ENCODE measurements at places on chromosomes 11 and 22.

GRCh38 chr11:60887556-60887955 lies 18.8 kb downstream of the PRPF19 start:
- no peak for DNase-seq

DNA sequence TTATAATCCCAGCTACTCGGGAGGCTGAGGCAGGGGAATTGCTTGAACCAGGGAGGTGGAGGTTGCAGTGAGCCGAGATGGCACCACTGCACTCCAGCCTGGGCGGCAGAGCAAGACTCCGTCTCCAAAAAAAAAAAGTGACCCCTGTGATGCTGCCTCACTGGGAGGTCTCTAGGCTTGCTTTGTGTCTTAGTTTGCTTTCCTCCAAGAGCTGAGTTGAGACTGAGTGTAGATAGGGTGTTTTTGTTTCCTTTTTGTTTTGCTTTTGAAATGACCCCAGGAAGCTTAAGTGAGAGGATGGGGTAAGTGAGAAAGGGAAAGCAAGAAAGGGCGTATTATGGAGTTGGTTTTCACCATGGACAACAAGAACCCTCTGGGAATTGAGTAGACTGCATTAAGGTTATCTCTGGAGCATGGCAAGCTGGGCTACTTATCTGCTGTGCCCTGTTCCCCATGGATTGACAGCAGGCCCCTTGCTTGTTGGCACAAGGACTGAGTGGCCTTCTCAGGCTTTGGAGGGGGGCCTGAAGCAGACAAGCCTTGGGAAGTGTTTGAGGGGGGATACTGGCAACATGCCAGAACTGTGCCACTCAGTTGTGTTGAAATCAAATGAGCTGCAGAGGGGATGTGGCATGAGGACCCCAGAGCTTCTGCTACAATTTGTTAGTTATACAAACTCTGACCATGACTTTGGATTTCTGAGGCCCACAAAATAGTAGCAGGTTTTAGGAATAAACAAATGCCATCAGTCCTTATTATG lies 300.6 kb upstream of the C11orf87 start:
- no peak for DNase-seq

- no peak for DNase-seq
These were observed 9.7 kb downstream of the CD5 start for GRCh38 chr11:61111786-61112517.

GRCh38 chr11:1691026-1691877 lies 5.7 kb upstream of the KRTAP5-6 start:
- DNase-seq = no peak

- DNase-seq = no peak
These were observed 497.1 kb downstream of the BRD1 start for GRCh38 chr22:49330421-49331222.

- DNase-seq = no peak
These were observed 151.3 kb upstream of the SEZ6L start for GRCh38 chr22:26017932-26018331.

GRCh38 chr11:119175493-119176077 lies 7.1 kb downstream of the NLRX1 start:
- no peak for DNase-seq

DNA sequence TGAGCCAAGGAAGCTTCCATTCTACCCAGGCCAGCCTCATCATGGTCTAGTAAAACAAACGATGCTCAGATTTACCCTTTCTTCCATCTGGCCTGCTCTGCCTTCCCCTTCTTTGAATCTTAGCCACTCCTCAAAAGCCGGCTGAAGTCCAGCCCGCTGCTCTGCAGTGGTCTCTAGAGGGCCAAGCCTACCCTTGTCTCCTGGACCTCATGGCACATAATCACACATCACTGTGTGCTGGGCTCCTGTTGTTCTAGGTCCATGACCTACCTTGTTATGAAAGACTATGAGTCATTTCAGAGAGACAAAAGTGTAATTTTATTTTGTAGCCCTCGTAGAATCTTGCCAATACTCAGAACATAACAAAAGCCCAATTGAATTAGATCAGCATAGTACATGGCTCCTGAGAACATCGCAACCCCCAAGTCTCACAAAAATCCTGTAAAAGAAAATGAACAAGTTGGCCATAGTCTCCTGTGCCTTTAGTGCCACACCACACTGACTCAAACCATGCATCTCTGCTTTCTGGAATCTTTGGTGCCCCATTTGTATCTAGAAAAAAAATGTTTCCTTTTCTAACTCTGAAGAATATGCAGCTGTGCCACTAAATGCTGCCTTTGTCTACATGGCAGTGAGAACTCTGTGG lies 192.7 kb downstream of the OPCML start:
- no peak for DNase-seq

- DNase-seq = no peak
These were observed 393.1 kb downstream of the ETS1 start for GRCh38 chr11:128194216-128194615.

- DNase-seq = no peak
These were observed 20.4 kb downstream of the MTMR3 start for GRCh38 chr22:29903371-29903770.

DNA sequence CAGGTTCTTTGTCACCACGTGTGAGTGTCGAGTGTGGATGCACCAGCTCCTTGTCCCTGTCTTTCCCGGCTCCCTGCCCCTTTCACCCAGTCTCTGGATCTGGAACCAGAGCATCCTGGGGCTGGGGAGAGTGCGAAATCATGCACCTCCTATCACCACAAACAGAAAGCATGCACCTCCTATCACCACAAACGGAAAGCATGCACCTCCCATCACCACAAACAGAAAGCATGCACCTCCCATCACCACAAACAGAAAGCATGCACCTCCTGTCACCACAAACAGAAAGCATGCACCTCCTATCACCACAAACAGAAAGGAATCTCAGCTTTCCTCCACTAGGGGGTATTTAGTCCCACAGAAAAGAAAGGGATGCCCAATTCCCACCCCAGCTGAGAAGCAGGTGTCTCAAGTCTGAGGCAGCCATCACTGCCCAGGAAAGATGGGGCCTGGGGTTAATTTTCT lies 5.9 kb upstream of the GLB1L3 start:
- DNase-seq = no peak

GRCh38 chr11:776561-777287 lies 563 bp downstream of the GATD1 start:
- DNase-seq = no peak

DNA sequence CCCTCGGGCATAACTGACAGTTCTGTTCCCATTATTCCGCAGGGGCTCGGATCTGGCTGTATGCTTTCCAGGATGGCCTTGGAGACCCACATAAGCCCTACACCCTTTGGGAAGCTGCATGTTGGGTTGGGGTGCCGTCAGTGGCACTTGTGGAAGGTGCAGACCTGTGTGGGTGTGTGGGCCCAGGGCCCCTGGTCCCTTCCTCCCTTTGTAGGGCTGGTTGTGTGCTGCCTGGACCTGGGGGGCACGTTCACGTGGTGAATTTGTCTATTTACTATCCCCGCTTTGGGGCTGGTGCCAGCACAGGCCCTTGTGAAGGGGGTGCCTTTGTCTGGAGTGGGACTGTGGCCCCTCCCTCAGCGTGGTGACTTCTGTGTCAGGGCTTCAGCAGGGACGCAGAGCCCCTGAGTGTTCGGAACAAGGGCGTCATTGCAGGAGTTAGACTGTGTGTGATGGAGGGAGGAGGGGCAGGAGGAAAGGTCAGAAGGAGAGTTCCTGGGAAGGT lies 15.0 kb upstream of the PPP6R3 start:
- DNase-seq = no peak

DNA sequence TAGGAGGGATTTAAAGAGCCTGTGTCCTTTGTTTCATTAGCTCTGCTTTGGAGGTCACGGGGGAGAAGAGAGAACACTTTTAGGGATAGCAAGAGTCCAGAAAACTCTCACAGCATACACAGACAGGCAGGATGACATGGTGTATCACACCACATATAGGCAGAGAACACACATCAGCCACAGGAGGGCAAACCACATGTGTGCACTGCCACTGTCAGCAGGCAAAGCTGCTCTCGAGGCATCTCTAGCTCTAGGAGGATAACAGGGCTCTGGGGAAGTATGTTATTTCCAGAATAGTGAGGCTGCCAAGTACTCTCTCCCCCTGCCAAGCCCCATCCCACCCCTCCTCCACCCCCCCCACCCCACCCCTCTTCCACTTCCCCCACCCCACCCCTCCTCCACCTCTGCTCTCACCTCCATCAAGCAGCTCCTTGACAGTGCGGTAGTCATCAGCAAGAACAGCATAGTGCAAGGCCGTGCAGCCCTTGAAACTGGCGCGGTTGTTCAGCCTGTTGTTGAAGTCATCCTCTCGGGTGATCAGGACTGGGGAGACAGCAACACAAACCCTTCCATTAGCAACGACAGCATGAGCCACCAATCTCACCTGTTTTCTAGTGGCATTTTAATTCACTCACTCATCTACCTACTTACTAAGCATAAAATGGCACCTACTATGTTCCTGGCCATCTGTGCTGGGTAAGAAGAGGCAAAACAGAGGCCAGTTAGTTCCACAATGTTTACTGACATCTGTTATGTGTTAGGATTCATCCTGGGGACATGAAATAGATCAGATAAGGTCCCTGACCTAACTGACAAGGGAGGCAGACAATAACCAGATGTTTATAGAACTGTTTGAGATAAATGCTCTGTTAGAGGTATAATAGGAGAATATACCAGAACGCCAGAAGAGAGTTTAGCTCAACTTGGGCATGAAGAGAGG lies 75.6 kb downstream of the CLPB start:
- DNase-seq = no peak

GRCh38 chr22:19631899-19632667 lies 82.2 kb upstream of the SEPTIN5 start:
- DNase-seq = no peak

DNA sequence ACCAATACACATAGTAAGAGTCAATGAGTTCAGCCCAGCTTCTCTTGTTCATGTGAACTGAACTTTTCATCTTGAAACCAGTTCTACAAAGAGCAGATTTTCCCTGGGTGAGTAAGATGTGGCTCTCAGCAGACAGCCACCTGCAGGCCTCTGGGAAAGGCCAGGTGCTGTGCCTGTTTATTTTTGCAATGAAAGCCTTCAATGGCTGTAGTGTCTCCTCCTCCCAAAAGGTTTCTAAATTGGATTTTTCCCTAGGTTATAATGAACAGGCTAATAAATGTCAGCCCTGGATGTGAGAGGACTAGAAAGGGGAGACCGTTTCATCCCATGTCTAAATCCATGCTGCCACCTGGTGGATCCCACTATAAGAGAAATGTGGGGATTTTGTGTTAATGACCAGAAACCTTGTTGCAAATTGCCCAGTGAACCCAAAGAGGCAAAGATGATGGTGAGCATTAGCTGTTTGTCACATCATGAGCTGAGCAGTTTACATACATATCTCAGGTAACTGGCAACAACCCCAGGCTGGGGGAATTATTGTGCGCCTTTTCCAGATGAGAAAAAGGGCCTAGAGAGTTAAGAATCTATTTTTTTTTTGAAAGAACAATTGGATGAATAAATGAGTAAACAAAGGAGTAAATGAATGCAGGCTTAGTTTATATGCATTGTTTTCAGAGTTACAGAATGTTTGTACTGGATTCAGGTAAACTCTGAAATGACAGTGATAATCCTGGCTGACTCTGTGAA lies 12.7 kb downstream of the C11orf91 start:
- no peak for DNase-seq

- DNase-seq = no peak
These were observed 4.3 kb downstream of the LRFN4 start for GRCh38 chr11:66861038-66861773.
